EH (cell line): ENCODE measurements at places on chromosomes 3 and 15.

- DNase-seq, result no peak
These were observed 14.5 kb downstream of the CDV3 start for GRCh38 chr3:133588035-133588434.

GRCh38 chr3:197343656-197344408, 45.4 kb upstream of the DLG1 start:
- peak; percentile 32 for DNase-seq

- DNase-seq, result no peak
These were observed 197.5 kb upstream of the LYSMD4 start for GRCh38 chr15:99930696-99931095.

- no peak for DNase-seq
These were observed 447.7 kb downstream of the GABRG3 start for GRCh38 chr15:27418726-27419125.

GRCh38 chr3:117666325-117666724, 956.7 kb downstream of the TUSC7 start:
- no peak for DNase-seq

- no peak for DNase-seq
These were observed 127.1 kb upstream of the ATP10A start for GRCh38 chr15:25990220-25990619.

- DNase-seq, result no peak
These were observed 5.4 kb upstream of the TRIM59 start for GRCh38 chr3:160454995-160455394.

- DNase-seq, result peak; percentile 22
These were observed 63.1 kb downstream of the TBL1XR1 start for GRCh38 chr3:177133860-177134815.

GRCh38 chr3:59867185-59868002, 817.6 kb upstream of the CFAP20DC start:
- no peak for DNase-seq

- DNase-seq, result peak; percentile 91
These were observed 11.5 kb upstream of the CHAC1 start for GRCh38 chr15:40941528-40942336.

- peak; percentile 98 for DNase-seq
These were observed 31.3 kb upstream of the BCL2L10 start for GRCh38 chr15:52143873-52144272.

GRCh38 chr3:30428251-30428650, 178.2 kb upstream of the TGFBR2 start:
- peak; percentile 92 for DNase-seq

DNA sequence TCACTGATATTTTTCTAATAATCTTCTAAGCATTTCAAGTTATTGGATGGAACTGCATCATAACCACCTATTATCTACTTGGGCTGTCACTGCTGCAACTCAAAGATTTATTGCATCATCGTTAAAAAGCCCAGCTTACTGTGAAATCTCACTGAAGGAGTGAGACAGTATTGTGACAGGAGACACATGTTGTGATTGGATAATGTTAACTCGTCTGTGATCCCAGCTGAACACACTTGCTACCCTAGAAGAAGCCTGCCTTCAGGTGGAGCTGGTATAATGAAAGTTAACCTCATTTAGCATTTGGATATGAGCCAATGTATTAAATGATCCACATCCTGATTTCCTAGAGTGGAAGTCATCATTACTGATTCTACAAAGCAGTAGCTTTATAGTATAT, 138.1 kb downstream of the MAP2K5 start:
- peak; percentile 19 for DNase-seq

GRCh38 chr3:88617283-88617682, 467.5 kb downstream of the C3orf38 start:
- DNase-seq, result no peak

DNA sequence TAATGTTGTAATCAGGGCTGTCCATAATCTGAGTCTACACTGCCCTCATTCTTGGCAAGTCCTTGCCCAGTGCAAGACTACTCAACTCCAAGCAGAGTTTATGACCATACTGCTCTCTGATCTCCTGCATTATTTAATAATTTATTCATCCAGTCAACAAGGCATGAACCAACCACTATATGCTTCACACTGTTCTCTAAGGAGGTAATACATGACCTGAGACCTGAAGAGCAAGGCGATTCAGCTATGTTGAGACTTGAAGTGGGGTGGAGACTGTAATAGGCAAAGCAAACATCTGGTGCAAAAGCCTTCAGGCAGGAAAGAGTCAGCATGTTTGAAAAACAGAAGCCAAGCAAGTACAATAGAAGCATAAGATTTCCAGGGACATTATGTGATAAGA, 1362.8 kb downstream of the ROBO2 start:
- no peak for DNase-seq

- no peak for DNase-seq
These were observed 1515.0 kb downstream of the OTOL1 start for GRCh38 chr3:163011596-163011995.

- no peak for DNase-seq
These were observed 402.1 kb upstream of the MCTP2 start for GRCh38 chr15:93829115-93829870.

DNA sequence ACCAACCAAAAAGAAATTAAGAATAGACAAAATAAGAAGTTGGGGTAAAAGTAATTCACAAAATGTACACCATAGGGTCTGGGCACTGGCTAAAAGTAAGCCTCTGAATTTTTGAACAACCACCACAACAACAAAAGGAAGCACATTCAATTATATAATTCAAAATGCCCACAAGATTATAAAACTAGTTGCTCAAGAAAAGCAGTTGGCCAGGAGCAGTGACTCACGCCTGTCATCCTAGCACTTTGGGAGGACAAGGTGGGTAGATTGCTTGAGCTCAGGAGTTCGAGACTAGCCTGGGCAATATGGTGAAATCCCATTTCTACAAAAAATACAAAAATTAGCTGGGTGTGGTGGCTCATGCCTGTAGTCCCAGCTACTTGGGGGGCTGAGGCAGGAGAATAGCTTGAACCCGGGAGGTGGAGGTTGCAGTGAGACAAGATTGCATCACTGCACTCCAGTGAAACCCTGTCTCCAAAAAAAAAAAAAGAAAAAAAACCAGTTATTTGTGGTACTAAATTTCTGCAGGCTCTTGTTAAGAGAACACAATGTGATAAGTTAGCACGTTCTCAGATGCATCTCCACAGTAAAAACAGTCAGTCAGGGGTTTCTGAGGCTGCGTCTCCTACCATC, 6.6 kb upstream of the ATP11B start:
- DNase-seq, result no peak

- no peak for DNase-seq
These were observed 947.1 kb downstream of the FHIT start for GRCh38 chr3:60304112-60304511.

DNA sequence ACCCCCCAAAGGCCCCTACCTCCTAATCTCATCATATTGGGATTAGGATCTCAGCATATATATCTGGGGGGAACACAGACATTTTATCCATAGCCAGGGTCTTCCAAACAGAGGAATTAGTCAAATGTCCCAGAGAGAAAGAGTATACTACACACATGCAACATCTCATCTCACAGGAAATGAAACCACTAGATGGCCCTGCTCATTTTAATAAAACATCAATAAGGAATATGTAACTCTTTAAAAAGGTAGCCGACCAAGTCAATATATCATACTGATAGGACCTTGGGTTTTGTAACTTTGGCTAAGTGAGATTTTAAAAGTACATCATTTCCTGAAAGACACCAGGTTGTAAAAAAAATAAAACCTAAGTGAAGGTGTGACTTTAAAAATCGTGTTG, 45.6 kb upstream of the THSD4 start:
- no peak for DNase-seq

GRCh38 chr3:194267744-194268653, 83.1 kb downstream of the CPN2 start:
- DNase-seq, result no peak

DNA sequence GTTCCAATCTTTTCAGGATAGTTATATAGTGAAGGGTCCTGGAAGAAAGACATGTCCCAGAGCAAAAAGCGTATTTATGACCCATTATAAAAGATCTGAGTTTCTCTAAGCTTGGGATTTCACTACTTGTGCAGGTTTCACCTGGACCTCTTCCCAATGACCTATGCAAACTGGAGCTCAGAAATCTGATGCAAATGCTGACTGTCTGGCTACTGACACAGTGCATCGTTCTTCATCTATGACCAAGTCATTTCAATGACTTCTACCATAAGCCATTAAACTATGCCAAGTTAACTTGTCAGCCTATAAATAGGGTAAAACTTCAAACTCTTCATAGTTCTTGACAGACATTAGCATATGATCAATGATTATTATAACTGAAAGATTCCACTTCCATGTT, 11.1 kb downstream of the STAG1 start:
- no peak for DNase-seq

DNA sequence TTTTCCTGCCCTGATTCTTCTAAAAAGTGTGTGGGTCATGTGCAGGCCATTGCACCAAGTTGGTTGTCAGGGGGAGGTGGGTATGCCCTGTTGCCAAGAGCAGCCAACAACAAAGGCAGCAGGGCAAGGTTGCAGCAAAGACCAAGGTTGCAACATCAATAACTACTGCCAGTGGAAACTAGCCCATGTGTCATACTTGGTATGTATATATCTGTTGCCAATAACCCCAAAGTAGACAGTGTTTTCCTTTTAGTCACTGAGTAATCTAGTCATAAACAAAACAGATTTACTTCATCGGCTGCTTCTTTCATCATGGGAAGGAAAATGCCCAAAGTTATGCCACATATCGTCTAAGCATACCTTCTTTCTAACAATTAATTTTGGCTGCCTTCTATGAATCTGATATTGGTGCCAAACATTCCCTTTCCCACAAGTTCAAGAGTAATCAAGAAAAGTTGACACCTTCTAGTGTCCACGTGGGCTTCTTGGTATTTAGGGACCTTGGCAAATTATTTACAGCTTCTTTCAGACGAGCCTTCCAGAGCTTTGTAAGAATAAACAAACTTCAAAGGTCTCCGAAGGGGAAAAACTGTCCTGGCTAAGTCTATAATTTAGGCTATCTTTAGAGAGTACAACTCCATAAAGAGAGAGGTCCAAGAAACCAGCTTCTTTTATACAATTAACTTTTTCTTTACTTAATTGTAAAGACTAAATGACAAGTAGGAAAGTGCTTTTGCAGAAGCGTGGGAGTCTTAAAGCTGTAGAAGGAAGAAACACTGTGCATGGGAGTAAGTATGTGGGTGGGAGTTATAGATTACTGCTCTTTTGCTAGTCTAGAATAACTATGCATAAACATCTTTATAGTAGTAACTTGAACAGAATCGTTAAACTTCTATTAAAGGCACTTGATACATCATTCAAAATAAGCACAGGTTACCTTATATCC, 10.0 kb upstream of the MBNL1 start:
- peak; percentile 97 for DNase-seq
